Forelimb muscle (tissue), 1 donor: ENCODE measurements at places on chromosomes 7 and 10. TPM values are rescaled to one million over a fixed set of nuclear protein-coding genes. Genes with fewer than 3 reads are reported as not detected.

The ZNF3 gene
- 27.2 TPM for polyA plus RNA-seq

The STEAP1B gene
- polyA plus RNA-seq, result 1.7 TPM

The NRCAM gene
- polyA plus RNA-seq, result 34.9 TPM

The AOAH gene
- 2.5 TPM for polyA plus RNA-seq

The MYL10 gene
- polyA plus RNA-seq, result 23.1 TPM
